ENCODE measurements at places on chromosomes 3 and 15.

- no peak for DNase-seq
These were observed 2.3 kb upstream of the TM4SF19 start for GRCh38 chr3:196340466-196340865.

GRCh38 chr3:135169651-135170050 lies 374.6 kb downstream of the EPHB1 start:
- no peak for DNase-seq

- DNase-seq, result no peak
These were observed 45.6 kb upstream of the SRGAP3 start for GRCh38 chr3:9295007-9295406.

GRCh38 chr15:45812200-45812599 lies 177.4 kb downstream of the SQOR start:
- no peak for DNase-seq

- no peak for DNase-seq
These were observed 481 bp downstream of the MASP1 start for GRCh38 chr3:187291001-187291511.

DNA sequence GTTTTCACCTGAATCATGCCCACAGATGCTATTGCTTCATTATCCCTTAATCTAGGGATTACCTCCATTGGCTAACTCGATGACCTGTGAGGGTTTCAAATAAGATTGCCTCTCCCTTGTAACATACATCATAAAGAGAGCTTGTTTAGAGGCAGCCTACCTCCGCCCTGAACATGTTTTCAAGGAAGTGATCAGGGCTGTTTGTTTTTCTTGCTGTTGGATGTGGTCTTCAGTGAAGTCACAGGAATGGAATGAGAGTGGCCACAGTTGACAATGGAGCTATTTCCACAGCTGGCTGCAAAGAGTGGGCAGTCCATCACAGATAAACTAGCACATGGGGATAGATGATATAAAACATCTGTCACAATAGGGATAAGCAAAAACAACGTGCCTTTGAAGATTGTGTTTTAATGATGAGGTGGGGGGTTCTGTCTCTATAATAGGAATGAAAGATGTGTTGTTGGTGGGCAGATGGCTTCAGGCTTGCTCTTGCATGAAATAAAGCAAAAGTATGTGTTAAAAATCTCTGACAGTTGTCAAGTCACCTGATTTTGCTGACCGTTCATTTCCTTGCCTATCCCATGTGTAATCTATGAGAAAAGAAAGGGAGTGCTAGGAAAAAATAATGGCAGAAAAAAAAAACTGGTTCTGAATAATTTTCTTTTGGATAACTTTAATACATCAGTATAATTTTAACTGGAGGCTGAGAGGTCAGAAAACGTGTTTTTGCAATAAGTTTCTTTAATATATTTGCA lies 642.3 kb downstream of the RBMS3 start:
- peak; percentile 41 for DNase-seq

DNA sequence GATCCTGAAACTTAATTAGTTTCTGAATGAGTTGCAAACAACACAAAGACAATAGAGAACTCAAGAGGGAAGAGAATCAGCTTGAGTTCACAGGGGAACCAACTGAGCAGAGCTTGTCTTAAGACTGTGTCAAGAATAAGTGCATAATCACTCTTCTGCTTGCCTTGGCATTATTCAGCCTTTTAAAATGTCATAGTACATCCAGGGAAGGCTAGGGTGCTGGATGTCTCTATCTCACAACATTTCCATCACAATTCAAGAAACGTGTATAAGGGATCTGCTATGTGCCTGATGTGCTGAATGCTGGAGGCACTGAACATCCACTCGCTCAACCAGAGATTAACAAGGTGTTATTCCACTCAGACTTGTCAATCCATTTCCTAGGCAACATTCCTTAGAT lies 122.6 kb downstream of the CPNE4 start:
- DNase-seq, result no peak

- DNase-seq, result no peak
These were observed 25.2 kb downstream of the SNAPC5 start for GRCh38 chr15:66472176-66472999.

DNA sequence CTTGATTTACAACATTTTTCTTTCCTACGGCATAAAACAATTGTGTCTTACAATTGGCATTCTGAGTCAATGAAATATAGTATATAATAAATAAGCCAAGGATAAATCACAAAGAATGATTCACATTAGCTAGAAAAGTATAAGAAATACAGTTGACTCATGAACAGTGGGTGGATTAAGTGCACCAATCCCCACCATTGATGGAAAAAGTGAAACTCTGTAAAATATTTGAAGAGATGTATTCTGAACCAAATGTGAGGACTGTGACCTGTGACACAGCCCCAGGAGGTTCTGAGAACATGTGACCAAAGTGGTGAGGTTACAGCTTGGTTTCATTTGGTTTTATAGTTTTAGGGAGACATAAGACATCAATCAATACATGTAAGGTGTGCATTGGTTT lies 227.5 kb downstream of the ALCAM start:
- no peak for DNase-seq

- no peak for DNase-seq
These were observed 200.3 kb upstream of the PFN2 start for GRCh38 chr3:150170852-150171520.

- no peak for DNase-seq
These were observed 647.2 kb upstream of the UBE2E2 start for GRCh38 chr3:22555753-22556435.

DNA sequence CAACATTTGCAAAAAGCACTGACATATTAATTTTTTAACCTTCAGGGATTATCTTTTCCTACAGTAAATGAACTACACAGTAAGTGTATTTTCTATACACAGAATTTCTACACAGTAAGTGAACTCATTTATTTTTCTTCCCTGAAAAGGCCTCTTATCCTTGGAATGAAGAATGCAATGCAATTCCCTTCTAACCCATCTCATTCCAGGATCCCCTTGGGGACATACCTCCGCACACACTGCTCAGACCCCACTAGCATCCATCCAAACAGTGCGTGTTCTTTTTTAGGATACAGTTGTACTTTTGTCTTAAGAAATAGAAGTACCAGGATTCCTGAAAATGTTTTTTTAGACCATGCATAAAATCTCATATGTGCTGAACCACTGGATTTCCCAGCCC lies 152.8 kb downstream of the UACA start:
- DNase-seq, result no peak

DNA sequence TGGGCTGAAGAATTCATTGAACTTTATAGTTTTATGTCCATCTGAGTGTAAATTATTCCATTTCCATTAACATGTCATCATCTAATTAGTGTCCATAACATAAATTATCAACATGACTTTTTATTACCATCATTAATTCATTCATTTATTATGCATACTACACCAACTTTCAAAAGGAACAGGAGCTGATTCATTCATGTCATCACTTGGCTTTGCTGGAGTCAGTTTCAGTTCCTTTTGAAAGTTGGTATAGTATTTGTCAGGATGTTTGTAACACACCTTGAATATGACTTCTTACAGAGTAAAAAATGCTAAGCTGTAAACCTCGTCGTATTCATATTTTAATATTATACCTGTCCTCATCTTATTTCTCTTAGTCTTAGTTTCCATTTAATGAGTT lies 298.0 kb upstream of the RBMS3 start:
- DNase-seq, result no peak

GRCh38 chr15:91183596-91183995 lies 83.5 kb downstream of the SV2B start:
- no peak for DNase-seq

- DNase-seq, result no peak
These were observed 35.7 kb upstream of the ZNF770 start for GRCh38 chr15:35023804-35024203.

GRCh38 chr15:31162721-31163510 lies 61.4 kb upstream of the TRPM1 start:
- no peak for DNase-seq

DNA sequence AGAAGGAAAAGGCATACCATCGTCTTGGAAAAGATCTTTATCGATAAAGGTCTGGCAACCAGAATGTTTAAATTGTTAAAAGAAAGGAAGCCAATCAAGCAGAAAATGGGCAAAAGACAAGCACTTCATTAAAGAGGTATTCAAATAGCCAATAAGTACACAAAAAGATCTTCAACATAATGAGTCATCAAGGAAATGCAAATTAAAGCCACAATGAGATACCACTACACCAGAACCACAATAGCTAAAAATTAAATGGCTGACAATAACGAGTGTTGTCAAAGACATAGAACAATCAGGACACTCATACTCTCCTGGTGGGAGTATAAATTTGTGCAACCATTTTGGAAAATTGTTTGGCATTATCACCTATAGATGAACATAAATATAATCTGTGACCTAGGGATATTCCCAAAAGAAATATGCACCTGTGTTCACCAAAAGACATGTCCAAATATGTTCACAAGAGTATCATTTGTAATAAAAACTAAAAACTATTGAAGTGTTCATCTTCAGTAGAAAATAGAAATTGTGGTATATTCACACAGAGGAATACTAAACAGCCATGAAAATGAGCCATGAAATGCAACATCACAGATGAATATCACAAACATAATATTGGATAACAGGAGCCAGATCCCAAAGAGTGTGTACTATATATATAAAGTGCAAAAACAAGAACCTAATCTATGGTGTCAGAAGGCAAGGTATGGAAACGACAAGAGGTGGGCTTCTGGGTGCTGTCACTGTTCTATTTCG lies 14.4 kb upstream of the BTBD1 start:
- no peak for DNase-seq

GRCh38 chr15:36291501-36291900 lies 287.9 kb upstream of the CDIN1 start:
- DNase-seq, result no peak

GRCh38 chr3:10392244-10392643 lies 71.3 kb upstream of the SEC13 start:
- DNase-seq, result no peak

- no peak for DNase-seq
These were observed 786.0 kb downstream of the TUSC7 start for GRCh38 chr3:117495620-117496019.

GRCh38 chr3:137347817-137348368 lies 390.1 kb downstream of the IL20RB start:
- DNase-seq, result no peak

- no peak for DNase-seq
These were observed 32.5 kb downstream of the ARHGEF3 start for GRCh38 chr3:56769116-56769707.

DNA sequence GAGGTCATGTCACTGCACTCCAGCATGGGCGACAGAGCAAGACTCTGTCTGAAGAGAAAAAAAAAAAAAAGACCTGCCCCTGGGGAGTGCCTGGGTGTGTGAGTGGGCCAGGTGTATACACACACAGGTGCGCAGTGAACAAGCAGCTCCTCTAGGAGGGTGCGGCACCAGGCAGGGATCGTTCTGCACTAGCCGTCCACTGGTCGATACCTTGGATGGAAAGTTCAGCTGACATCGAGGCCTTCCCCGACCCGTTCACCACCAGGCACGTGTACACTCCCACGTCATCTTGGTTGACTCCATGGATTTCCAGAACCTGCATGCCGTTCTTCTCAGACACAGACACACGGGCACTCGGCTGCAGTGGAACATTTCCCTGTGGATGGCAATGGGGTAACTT lies 147.0 kb downstream of the MYLK start:
- DNase-seq, result no peak

DNA sequence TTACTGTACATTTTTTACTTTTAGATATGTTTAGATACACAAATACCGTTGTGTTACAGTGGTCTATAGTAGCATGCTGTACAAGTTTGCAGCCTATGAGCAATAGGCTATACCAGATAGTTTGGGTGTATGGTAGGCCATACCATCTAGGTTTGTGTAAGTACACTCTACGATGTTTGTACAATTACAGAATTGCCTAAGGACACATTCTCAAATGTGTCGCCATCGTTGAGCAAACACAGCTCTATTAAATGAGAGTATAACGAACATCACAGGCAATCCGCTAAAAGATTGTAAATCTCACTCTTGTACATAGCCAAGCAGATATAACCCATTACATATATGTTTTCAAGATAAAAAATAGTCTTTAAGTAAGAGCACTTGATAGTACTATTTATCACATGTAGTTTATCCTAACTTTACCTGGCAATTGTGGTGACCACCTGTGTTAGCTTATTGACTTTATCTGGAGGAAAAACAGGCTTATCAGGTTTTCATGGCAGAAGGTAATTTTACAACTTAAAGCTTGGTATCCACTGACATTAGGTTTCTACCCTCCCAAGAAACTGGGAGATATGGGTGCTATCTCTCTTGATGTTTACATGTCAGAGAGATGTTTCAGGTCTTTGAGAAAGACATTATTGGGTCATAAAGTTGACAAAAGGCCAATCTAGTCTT lies 898.7 kb downstream of the NSUN3 start:
- no peak for DNase-seq

DNA sequence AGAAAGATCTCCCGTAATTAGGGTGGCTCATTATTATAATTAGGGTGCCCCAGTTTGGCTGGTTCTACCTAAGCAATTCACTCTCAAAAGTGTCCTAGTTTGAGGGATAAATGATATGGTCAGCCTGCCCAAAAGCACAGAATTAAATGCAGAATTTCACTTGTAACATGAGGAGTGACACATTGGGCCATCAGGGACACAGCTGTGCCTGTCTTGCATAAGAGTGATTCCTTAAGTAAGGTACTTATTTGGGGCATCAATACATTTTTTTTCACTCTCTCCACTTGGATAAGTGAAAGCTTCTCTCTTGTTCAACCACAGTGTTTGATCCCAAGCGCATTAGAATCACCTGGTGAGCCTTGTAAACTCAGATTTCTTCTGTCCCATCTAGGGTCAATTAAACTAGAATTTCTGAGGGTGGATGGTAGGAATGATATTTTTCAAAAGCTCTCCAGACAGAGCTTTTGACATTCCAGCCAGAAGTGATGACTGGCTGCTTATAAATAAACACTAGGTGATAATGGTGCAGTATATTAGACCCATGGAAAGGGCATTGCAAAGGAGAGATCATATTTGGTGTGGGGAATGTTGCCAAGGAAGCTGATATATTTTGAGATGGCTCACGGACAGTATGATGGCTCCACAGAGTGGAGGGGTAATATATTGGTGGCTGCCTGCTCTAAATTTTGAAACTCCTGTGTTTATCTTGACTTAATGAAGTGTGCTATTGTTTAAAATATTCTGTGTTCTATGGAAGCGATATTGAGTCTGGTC lies 458.1 kb upstream of the RASGRP1 start:
- DNase-seq, result no peak

- DNase-seq, result no peak
These were observed 679.8 kb upstream of the NECTIN3 start for GRCh38 chr3:110391640-110392395.

DNA sequence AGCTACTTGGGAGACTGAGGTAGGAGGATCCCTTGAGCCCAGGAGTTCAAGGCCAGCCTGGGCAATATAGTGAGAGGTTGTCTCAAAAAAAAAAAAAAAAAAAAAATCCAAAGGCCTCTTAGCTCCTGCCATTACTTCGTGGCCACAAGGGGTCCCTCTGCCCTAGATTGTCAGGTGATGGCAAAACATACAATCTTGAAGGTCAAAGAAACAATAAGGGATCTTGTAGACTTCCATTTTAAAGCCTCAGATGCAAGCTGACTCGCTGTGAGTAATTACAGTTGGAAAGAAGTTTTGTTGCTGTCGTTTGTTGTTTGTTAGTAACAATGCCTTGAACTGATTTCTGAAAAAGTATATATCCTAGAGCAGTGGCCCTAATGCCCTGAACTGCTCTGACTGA lies 55.9 kb upstream of the PLCL2 start:
- peak; percentile 43 for DNase-seq
